ENCODE measurements at places on chromosomes 13 and 19. TPM values are rescaled to one million over a fixed set of nuclear protein-coding genes. Genes with fewer than 3 reads are reported as not detected.

DNA sequence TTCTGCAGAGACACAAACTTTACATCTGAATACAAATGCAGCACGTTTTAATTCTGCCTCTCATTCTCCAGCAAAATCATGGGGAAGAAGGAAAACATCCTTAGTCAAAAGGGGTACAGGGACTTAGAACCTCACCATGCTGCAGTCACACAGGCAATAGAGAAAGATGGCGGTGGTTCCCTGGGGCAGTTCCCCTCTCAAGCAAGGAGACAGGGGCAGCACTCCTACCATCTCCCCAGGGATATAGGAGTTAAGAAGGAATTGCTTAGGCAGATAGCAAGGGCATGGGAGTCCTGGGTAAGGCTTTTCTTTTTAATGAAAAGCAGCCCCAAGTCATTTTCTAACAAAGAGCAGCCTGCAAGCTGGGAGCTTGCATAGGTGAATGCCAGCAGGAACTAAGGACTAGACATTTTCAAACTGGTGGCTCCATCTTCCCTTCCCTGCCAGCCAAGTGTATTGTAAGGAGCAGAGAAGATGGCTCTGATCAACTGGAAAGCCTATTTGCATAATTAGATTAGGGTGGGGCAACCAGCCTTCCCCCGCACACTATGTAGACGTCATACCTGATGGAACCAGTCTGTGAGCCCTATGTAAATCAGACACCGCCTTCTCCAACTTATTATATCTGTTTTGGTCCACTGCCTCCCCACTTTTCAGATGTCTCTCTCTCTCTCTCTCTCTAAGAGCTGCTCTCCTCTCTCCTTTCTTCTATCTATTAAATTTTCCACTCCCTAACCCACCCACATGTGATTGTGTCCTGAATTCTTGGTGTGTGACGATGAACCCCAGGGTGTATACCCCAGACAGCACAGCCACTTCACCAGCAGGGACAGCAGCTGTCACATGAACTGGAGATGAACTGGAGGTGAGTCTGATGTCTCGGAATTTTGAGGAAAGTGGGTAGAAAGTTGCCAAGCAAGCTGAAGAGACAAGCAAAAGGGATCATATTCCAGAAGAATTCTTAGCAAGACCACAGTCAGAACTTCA is 514.5 kb downstream of the IRS2 start:
- no peak for DNase-seq

The ZNF99 gene
- not detected for total RNA-seq

The ZNF583 gene
- 5.8 TPM for total RNA-seq

DNA sequence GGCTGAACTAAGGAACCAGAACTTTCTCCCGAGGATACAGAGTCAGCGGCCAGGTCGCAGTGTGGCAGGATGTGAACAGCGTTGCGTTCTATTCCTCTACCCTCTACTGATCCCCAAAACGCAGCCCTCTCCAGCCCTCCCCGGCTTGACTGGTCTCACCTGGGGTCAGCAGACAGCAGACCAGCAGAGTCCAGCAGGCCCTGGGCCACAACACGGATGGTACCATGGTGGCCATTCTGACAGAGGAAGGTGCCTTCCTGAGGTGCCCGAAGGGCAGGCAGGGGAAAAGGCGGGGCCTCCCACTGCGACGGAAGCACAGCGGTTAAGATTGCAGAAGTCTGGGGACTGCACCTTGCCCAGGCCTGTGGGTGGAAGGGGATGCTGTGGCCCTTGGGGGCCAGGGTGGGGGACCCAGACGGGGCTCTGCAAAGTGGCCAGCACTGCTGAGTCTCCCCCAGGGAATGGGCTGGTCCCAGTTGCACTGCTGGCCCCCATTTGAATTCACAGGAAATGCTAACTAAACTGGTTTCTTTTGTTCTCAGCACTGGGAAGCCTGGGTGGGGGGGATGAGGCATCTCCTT is at the start of gene ICAM3:
ICAM3 (minus strand) TSS at position 245 of the 581 bp plus-strand sequence; CDS start at position 235, 10 bp downstream.
- DNase-seq = no peak

The NLRP4 gene
- total RNA-seq = not detected

The GPR4 gene
- total RNA-seq = not detected

The SIGLEC9 gene
- total RNA-seq = not detected

- DNase-seq = no peak
Observed at GRCh38 chr13:51348069-51348967, 8.8 kb downstream of the SERPINE3 start.

DNA sequence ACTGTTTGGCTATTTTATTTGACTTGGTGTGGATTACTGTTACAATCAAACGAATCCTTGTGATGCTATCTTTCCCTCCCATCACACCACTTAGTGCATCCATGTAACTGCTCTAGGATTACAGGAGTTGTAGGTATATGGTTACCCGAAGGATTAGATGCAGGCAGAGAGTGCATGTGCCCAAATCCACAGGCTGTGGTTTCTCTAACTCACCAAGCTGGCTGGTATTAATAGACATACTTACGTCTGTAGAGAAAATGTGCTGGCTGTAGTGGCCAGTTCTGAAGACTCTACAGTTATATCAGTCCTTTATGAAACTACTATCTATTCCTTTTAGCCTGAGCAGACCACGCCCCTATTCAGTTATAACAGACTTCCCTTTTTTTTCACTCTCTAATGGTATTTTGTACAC is 1.1 kb upstream of the HMGB1 start:
- DNase-seq = no peak

GRCh38 chr13:35343417-35343816 is 133.1 kb downstream of the MAB21L1 start:
- no peak for DNase-seq

DNA sequence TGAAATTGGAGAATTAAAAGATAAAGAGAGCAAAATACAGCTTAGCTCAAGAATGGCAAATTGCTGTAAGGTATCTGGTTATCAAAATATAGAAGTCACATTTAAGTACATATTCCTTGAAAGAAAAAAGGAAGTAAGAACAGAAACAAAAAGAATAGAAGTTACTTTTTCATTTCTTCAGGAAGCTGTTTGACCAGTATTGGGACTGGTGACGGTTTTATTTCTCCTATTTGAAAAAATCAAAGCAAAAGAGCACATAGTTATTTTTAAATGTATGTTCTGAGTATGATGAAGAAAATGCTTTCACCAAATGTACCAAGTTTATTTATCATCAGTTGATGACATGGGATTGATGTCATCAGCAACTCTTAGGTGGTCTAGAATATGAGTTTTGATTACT is 83.1 kb upstream of the OXGR1 start:
- no peak for DNase-seq

GRCh38 chr13:84044805-84045204 is 162.5 kb upstream of the SLITRK1 start:
- no peak for DNase-seq

GRCh38 chr19:47057328-47057727 is 8.9 kb upstream of the TMEM160 start:
- no peak for DNase-seq

DNA sequence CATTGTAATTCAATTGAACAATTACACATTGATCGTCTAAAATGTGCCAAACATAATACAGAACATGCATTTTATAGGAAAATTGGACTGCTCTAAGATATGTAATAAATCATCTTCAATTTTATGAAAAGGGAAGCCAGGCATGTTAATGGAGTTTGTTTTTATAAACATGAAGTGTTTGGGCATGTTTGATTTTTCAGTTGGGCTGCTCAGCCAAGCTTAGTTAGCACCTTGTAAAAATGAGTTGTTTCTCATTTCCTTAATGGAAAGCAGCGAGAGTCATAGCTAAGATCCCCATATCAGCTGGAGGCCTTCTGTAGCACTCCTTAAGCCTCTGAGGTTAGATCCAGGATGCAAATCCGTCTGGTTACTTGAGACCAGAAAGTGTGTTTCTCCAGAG is 422.3 kb downstream of the SPRY2 start:
- no peak for DNase-seq

DNA sequence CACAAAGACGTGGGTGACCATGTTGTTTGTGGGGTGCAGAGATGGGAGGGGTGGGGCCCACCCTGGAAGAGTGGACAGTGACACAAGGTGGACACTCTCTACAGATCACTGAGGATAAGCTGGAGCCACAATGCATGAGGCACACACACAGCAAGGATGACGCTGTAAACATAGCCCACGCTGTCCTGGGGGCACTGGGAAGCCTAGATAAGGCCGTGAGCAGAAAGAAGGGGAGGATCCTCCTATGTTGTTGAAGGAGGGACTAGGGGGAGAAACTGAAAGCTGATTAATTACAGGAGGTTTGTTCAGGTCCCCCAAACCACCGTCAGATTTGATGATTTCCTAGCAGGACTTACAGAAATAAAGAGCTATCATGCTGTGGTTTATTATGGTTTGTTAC is 5.6 kb downstream of the KLK2 start:
- no peak for DNase-seq

The RASGRP4 gene
- not detected for total RNA-seq

- no peak for DNase-seq
Observed at GRCh38 chr13:36069881-36070366, 61.3 kb downstream of the DCLK1 start.

The KIR2DL3 gene
- total RNA-seq = not detected

The CEACAM20 gene
- 2.3 TPM for total RNA-seq

DNA sequence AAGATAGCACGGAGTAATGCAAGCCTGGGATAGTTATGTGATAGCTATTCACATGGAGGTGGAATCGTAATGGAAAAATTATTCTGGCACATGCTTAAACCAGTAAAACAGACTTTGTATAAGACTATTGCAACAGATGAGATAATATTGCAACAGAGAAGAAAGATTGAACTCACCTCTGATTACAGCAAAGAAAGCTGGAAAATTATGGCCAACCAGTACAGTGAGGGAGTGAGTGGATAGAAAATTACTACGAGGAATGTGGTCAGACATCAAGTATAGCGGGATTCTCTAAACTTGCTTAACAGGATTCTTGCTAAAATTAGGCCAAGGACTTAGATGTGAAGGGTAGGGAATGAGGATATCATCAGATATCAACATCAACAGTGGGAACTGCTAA is 397.6 kb upstream of the KLHL1 start:
- DNase-seq = no peak

The FUT2 gene
- 13.3 TPM for total RNA-seq

The PLD3 gene
- total RNA-seq = 244 TPM

The PBX4 gene
- 2.1 TPM for total RNA-seq

DNA sequence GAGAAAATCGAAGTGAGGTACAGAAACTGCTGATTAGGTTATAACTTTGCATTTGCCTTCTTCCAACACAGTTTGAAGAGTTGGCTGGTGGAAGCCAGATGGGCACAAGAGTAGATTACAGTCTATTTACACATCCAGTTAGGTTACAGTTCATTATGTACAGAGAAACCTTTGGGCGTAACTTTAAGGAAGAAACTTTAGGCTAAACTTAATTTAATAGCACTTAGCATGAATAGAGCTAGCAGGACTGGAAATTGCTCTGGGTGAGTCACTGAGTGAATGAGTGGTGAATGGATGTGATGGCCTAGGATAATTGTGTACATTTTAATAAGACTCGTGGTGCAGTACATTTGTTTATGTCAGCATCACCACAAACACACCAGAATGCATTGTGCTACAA is 62.9 kb upstream of the KLHL1 start:
- DNase-seq = no peak

The FSD1 gene
- total RNA-seq = 26.3 TPM

DNA sequence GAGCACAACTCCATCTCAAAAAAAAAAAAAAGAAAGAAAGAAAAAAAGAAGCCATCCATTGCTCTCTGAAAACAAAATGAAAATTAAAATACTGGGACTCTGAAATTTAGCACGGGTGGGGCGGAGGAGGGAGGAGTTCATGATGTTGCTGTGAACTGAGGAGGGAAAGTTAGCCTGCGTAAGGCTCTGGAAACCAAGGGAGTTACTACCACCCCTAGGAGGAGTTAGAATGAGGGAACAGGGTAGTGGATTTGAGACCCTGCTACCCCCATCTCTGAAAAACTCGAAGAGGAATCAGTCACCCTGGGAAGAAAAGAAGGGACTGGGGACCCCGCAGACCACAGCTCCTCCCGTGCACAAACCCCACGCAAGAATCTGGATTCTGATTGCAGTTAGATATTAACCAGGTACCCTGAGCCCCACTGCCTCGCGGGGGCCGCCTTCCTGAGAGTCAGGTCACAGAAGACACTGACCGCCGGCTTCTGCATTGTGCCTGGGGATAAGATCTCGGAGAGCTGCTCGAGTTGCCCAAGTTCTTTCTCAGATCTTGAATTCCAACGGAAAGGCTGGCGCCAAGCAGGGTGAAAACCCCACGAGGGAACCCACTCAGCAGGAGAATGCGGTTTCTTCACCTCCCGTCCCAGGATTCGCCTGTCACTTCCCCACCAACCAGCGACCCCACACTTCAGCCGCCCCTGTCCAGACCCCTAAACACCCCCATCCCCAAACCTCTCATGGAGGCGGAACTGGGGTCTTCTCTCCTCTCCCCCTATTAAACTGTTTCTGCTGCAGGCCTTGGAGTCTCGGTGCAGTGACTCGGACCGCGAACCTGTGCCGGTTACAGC is 870 bp downstream of the ZNF442 start:
- no peak for DNase-seq

- DNase-seq = no peak
Observed at GRCh38 chr19:17006579-17006978, 20.0 kb downstream of the CPAMD8 start.

Data from type B pancreatic cell (in vitro differentiated cells).